Thyroid gland (tissue), 4 donors: ENCODE measurements at places on chromosomes 5 and 9.

DNA sequence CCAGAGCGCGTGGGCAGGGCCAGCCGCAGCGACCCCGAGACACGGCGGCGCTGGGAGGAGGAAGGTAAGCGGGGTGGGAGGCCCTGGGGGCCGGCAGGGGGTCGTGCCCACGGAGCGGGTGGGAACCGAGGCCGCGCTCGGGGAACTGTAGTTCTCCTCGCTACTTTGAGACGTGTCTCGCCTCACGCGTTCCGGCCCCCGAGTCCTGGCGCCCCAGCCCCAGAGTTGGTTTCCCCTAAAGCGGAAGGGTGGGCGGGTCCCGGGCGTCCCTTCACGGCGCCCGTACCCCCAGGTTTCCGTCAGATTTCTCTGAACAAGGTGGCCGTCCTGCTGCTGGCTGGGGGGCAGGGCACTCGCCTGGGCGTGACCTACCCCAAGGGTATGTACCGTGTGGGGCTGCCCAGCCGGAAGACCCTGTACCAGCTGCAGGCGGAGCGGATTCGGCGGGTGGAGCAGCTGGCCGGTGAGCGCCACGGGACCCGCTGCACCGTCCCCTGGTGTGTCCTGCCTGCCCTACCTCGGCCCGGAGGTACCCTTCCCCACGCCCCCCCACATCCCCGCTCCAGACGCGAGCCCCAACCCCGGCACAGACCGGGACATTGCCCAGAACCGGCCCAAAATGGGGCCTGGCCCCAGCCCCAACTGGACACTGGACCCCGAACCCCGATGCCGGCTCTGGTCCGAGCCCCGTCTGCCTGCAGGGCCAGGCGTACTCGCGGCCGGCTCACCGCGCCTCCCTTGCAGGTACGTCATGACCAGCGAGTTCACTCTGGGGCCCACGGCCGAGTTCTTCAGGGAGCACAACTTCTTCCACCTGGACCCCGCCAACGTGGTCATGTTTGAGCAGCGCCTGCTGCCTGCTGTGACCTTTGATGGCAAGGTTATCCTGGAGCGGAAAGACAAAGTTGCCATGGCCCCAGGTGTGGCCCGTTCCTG is 709 bp downstream of the UAP1L1 start:
- DNase-seq, result peak; percentile 49

DNA sequence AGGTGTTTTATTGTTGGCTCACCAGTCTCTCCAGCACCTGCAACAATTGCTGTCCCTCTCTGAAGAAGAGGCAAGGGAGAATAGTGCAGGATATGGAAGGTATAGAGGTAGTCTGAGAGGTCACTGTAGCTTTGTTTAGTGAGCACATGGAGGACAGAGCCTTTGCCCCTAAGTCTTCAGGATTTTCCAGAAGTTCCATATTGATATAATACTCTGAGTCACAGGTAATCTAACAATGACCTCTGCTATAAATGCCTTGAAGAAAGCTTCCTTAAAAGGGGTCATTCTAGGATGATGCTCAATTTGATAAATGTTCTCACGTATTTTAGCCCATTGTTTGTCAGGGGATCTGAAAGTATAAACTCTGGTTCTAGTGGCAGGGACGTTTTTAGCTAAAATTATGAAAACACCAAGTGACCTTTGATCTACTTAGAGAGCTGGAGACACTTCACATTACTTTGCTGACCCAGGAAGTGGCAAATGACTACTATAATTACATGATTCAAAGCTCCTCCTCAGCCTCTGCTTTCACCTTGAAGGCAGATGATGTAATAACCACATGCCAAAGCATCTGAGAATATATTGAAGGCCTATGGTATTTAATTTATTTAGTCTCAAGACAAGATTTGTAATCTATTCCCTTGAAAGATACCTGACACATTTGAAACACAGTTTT is 366.9 kb upstream of the NUDT12 start:
- no peak for DNase-seq

GRCh38 chr5:175275097-175275496 is 168.9 kb downstream of the DRD1 start:
- no peak for DNase-seq

DNA sequence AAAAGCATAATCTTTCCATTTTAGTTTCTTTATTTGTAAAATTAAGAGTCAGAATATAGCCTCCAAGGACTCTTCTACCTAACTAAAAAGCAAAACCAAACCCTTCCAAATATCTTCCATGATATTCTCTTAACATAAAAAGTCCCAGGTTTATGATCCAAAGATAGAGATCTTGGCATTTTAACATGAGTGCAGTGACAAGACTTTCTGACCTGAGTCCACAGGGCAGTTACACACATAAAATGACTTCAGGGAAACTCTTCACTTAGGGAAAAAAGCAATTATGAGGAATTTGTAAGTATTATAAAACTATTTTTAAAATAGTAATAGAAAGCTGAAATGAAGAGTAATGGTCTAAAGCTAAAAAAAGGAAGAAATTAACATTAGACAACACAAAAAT is 772.6 kb upstream of the DMAC1 start:
- no peak for DNase-seq

- DNase-seq, result no peak
These were observed 787.3 kb upstream of the WWC1 start for GRCh38 chr5:167503926-167504720.

GRCh38 chr9:97478301-97478981 is 23.0 kb upstream of the TMOD1 start:
- DNase-seq, result peak; percentile 33

DNA sequence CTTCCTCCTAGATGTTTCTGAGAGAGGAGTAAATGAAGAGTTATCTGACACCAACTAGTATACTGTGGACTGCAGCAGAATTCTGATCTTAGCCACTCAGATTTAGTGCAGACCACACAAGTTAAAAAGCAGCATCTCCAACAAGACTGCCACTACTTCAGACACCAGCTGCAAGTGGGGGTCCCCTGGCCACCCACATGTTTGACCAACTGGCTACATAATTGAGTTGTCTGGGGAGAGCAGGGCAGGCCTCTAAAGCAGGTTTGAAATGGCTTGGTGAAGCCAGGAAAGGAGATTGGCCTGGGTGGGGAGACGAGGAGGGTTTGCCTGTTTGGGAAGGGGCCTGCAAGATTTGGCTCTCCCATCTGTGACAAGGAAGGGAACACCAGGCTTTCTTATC is 40.5 kb upstream of the FAM81B start:
- no peak for DNase-seq

DNA sequence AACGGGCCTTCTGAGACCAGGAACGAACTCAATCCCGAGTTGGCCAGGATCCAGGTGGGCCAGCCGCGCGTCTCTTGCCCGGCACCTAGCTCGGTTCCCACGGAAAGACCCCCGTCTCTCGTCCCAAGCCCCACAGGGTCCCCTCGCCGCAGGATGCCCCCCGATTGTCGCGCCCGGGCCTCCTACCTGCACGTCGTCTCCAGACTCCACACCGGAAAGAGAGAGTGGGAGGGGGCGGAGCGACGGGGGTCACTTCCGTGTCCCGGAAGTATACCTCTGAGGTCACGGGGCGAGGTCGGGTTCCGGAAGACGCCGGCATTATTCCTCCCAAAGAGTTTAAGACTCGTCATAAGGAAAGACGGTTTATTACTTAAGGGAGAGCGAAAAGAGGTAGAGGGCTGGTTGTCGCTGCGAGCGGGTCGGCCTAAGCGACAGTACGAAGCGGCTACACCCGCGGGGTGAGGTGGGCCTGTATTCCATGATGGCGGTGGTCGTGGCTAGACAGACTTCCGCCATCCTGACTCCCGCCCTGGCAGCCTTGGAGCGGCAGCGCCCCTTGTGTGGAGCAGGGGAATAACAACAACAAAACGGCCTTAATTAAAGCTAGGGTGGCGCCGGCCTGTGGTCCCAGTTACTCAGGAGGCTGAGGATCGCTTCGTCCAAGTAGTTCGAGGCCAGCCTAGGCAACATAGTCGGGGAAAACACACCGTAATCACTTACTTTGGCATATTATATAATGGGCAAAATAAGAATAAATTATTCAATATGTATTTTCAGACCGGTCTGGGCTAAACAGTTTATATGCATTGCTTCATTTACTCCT is at the start of gene RPS14:
Gene RPS14, minus strand, starts transcription at position 223 of the 823 bp plus-strand sequence. CDS start 2,006 bp downstream, outside the sequence.
- peak; percentile 95 for DNase-seq

DNA sequence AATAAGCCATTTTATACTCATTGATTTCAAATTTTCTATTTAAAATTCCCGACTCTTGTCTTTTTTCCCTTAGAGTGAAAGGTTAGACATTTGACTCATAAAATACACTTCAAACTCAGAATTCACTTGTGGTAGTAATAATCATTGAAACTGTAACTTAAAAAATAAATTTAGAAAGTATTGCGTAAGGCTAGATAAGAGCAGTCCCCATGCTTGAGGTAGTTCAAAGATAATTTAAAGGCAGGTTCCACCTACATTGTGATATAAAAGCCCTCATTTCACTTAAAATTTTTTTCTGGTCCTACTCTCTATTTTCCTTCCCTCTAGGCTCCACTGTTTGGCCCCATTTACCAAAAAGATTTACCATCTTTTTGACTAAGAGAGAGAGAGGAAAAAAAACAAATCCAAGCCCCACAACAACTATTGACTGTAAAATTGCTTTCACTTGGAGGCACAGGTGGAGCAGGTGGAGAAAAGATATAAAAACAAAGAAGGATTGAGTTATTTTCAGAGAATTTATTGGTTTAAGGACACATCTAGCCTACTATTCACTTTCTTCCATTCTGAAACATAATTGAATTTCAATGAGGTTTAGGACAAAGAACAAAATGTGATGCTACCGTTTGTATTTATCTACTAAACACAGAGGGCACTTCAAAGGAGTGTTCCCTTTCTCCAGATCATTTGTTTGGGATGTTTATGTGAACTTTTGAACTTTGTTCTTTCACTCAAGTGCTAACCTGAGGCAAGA is 61.0 kb downstream of the FBXO4 start:
- no peak for DNase-seq

GRCh38 chr5:57445705-57446037 is 36.9 kb downstream of the ACTBL2 start:
- no peak for DNase-seq

- no peak for DNase-seq
These were observed 15.6 kb upstream of the TRIO start for GRCh38 chr5:14127587-14127986.

DNA sequence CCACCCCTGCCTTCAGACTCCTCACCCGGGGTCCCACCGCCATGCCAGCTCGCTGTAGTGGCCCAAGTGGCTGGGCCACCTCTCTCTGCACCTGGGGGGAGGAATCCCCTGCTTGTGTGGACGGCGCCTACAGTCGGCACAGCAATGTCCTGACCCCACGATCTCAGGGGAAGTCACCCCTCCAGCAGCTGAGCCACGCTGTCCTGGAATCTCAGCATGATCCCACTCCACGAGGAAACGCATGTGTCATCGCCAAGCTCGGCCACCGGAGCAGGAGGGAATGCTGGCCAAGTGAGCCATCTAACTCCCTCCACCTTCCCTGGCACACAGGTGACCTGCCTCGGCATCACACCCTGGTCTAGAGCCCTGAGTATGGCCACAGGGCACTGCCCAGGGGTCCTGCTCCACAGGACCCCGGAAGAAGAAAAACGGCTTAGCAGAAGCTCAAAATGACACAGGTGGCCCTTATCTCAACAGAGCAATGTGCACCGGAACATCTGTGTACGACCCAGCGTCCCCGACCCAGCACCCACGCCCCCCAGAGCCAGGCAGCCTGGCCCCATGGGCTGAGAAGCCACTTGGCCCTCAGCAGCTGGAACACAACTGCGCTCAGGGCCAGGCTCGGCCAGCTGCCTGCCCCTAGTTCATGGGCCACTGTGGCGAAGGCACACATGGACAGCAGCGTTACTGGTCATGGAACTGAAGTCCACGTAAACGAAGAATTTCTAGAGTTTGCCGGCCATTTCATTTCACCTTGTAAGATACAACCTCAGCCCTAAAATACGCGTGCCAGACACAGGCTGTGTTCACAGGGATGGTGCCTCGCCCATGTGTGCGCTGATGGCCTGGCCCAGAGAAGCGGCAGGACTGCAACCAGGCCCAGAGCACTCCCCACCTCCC is 23.4 kb upstream of the CAMSAP1 start:
- no peak for DNase-seq

GRCh38 chr9:20217596-20217995 is 404.7 kb downstream of the MLLT3 start:
- no peak for DNase-seq

DNA sequence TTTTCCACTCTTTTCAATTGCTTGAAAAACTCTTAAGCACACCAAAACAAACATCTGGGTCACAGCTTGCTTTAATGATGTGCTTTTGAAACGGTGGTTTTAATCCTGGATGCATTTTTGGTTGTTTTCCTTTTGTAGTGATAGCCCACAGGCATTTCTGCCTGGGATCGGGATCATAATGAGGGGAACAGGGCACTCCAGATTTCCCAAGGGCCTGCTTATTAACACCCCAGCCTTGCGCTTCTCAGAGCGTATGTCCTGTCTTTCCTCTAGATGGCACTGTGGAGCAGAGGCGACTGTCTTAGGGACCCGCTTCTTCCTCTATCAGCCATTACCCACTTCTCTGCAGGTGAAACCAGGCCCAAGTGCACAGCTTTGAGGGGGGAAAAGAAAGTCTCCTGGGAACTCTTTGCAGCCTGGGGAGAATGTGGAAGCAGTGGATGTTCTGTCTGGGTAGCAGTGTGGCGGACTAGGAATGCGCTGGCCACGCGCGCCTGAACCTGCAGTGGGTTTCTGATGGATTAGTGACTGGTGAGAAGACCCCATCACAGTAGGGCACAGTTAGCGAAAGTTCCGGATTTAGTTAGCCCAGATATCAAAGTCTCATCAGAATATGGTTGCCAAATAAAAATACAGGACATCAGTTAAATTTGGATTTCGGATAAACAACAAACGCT is 190.1 kb downstream of the GNA14 start:
- DNase-seq, result peak; percentile 58

GRCh38 chr9:91654527-91654926 is 230.9 kb upstream of the NFIL3 start:
- DNase-seq, result no peak

- DNase-seq, result no peak
These were observed 662.2 kb upstream of the ZNF608 start for GRCh38 chr5:125408448-125409233.

GRCh38 chr5:104977529-104977928 is 1414.9 kb upstream of the NUDT12 start:
- DNase-seq, result no peak

DNA sequence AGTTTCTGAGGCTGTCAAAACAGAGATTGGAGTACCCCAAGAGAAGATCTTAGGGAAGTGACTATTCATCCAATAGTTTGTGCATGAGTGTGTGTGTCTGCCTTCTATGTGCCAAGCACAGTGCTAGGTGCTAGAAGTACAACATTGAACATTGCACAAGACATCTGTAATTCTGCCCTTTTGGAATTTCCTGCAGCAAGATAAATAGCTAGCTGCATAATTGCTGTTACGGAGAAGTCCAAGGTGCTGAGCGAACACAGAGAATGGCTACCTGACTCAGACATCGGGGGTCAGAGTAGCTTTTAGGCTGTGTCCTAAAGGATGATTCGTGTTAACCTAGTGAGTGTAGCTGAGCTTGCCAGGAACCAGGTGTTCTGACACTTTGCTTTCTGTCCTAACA is 44.8 kb downstream of the PAPPA start:
- no peak for DNase-seq
